CD4-positive, alpha-beta T cell treated with Interleukin-12 subunit alpha and Interleukin-12 subunit beta, for 1 hour (primary cell): ENCODE measurements at places on chromosomes 4 and X.

- no peak for DNase-seq
Observed at GRCh38 chrX:23662853-23663252, 4.4 kb upstream of the PRDX4 start.

DNA sequence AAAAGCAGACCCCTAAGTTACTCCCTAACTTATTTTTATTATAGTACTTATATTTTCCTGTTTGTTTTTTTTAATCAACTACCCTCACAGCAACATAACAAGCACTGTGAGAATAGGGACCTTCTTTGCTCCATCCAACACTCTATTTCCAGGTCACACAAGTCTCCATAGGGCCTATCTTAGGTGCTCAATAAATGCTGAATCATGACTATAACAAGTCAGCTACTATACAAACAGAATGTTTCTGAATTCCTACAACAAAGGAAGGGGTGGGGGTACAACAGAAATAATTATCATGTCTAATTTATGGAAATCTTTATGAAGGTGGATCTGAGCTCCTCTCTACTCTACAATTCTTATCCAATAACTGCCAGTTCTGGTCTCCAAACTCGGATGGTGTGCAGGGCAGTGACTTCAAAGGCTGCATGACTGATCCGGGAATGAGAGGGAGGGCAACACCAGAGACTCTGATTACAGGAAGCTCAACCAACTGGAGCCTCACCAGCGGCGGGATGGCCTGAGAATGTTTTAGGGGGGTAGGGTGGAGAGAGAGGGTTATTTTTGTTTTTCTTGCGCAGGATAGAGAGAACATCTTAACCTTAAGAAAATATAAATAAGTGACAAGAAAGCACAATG, 71.1 kb downstream of the HADH start:
- no peak for DNase-seq

DNA sequence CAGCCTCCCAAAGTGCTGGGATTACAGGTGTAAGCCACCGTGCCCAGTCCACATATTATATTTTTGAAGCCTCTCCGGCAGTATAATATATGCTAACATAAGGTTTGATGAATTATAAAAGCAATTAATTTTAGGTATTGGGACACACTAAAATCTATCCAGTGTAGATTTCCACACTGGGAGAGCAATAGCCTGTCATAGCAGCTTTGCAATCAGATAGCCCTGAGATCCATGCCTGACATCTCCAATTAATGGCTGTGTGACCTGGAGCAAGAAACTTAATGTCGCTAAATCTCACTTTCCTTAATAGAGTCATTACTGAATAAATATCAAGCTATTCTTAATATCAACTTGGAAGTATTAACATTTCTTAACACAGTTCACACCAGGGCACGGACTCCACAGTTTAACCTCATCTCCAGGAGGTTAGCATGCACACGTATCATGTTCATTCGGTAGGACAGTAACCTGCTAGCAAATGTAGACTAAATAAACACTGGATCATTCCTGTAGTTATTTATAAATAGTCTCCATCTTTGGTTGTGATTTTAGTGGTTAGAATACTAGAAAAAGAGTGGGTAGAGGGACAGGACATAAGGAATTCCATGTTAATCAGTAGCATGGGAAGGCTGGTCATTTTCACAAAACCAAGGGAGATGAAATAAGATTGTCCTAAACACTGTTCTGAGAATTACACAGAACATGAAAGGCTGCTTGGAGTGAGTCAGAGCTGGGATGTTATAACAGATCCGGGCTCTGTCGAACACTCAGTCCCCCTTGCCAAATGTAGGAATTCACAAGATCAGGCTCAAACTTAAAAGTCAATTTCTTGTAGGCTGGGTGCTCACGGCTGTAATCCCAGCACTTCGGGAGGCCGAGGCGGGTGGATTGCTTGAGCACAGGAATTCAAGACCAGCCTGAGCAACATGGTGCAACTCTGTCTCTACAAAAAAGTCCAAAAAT, 254.7 kb downstream of the PALLD start:
- DNase-seq, result no peak

- no peak for DNase-seq
Observed at GRCh38 chr4:106629268-106629625, 260.7 kb upstream of the GIMD1 start.

DNA sequence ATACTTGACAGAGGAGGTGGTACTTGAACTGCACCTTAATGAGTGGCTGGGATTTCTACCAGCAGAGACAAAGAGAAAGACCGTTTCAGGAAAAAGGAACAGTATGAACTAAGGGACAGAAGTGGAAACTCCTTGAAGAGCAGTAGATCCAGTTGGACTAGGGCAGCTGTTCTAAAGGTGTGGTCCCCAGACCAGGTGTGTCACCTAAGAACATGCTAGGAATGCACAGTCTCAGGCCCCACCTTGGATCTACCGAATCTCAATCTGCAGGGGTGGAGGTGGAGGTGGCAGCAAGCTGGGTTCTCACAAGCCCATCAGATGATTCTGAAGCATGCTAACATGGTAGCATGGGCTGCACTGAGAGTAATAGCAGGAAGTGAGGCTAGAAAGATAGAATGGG, 22.3 kb downstream of the DAPP1 start:
- DNase-seq, result no peak

DNA sequence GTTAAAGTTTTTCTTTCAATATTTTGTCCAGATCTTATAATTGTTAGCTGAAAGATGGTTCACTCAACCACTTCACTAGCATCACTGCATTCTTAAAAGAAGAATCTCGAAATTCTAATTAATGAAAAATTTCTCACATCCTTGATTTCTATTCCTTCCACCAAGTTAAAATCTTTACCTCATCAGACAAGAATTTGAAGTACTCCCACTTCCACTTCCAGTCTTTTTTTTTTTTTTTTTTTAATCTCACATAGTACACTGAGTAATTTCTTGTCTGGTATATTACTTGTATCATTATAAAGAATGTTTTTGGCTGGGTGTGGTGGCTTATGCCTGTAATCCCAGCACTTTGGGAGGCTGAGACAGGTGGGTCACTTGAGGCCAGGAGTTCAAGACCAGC, 73.2 kb downstream of the FBXW7 start:
- no peak for DNase-seq

- DNase-seq, result no peak
Observed at GRCh38 chr4:113881256-113881655, 98.2 kb downstream of the ARSJ start.

DNA sequence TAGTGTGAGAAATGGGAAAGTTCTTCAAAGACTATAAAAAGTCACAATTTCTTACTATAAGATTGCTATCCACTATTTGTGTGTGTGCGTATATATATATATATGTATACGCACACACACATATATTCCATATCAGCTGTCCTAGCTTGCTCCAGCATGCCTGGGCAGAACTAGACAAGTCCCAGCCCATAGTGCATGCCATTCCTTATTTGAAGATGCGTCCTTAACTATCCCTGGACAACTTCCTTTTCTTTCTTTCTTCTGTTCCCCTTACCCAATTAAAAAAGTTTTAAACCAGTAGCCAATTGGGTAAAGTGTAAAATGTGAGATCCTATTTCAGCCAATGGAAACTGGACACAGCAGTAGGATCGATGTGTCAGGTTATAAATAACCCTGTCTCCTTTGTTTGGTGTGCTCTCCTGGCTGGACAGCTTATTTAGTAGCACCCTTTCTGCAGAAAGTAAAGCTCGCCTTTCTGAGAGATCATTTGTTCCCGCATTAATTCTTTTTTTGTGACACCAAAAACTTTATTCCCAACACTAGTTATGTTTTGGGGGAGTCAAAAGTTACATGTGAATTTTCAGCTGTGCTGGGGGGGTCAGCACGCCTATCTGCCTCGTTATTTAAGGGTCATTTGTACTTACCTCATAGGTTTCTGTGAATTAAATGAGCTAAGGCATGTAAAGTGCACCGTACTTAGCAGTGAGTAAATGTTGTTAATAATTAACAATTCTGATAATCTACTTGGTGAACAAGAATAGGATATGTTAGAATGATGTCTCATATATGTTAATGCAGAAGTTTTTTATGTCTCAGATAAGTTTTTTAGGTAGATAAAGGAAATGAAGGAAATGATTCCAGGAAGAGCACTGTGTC, 40.9 kb downstream of the KDM6A start:
- DNase-seq, result no peak

DNA sequence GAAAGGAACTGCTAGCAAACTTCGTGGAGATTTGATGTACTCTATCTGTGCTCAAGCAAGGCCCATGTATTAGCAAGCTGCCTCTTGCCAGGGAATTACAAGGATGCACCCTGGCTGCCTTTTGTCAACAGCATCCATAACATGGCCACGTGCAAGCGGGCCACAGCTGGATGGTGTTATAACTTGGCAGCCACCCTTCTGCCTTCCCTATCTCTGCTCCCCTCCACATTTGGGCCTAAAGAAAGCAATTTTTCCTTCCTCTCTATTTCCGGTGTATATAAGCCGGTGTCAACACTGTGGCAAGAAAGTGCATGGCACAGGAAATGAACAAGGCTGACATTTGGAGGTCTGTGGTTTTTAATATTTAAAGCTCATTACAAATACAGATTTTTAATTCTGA, 94.8 kb downstream of the CLNK start:
- peak; percentile 6 for DNase-seq

GRCh38 chrX:8192276-8192675, 21.2 kb upstream of the VCX2 start:
- DNase-seq, result no peak

- DNase-seq, result no peak
Observed at GRCh38 chrX:147763131-147763530, 148.6 kb upstream of the FMR1 start.

DNA sequence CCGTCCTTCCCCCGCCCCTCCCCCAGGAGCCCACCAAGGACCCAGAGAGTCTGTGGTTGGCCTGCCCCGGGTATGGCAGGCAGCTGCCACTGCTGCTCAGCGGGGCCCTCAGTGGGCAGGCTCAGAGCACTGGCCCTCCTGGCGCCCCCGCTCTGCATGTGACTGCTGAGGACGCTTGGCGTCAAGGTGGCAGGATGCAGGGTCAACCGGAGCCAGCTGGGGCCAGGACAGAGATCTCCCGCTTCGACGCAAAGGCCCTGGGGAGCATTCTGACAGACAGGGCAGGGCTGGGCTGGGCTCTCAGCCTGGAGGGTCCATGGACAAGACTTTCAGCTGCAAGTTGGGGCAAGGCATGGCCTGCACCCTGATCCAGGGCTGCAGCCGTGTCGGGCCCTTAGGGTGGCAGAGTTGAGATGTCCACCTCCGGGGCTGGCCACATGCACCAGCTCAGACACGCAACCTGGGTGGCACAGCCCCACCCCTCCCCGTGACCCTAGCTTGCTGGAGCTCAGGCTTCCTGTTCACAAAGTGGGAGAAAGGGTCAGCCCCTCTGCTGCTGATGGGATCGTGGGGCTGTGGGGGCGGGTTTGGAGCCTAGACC, 30.3 kb downstream of the LRPAP1 start:
- DNase-seq, result no peak

DNA sequence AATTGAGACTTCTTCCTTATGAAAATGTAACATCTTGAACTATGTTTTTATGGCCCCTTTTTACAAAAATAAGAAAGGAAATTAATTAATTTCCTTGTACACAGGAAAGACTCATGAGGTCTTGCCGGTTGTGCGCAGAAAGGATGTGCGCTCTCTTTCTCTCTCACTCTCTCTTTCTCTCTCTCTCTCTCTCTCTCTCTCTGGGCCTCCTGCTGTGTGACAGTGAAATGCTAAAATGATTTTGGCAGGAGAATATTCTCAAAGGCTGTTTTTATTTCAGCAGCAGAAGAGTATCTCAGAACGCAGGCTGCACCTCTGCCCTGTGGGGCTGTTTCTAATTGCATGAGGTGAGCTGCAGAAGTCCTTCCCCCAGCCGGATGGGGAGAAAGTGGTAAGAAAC, 349.0 kb downstream of the MID1IP1 start:
- no peak for DNase-seq

DNA sequence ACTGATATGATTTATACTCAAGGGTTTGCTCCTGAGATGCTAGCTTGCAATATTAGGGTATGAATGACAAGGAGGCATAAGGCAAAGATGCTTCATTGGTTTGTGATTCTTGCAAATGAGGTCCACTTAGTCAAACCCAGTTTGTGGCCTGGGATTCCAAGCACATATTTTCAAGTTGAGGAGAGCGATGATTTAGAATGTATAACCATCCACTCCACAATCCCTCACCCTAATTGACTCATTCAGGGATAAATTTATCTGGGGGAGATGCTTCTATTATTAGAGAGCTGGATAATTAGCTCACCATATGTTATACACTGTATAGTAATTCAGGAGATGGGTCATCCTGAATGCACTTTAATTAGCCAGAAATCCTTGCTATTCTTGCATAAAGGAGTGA, 118.3 kb upstream of the PUDP start:
- no peak for DNase-seq

- no peak for DNase-seq
Observed at GRCh38 chr4:125155251-125155650, 159.5 kb upstream of the FAT4 start.

- no peak for DNase-seq
Observed at GRCh38 chr4:69986663-69987062, 9.1 kb upstream of the STATH start.

DNA sequence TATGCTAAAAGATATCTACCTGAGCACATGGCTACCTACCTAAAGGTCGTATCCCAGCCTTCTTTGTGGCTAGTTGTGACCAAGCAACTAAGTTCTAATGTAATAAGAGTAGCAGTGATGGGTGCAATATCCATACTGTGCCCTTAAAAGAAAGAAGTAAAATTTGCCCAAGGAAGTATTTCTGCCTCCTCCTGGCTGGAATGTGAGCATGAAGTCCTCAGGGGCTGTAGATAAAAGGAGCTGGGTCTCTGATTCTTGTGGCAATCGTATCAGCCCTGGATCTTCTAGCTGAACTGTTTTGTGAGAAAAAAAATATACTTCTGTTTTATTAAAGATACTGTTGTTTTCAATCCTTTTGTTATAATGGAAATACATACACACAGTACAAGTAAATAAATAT, 217.4 kb downstream of the GPAT3 start:
- DNase-seq, result no peak

- DNase-seq, result no peak
Observed at GRCh38 chr4:111960241-111960667, 185.0 kb upstream of the FAM241A start.

GRCh38 chr4:81565142-81565870, 93.6 kb upstream of the RASGEF1B start:
- no peak for DNase-seq

- DNase-seq, result no peak
Observed at GRCh38 chr4:8820178-8821102, 51.2 kb downstream of the HMX1 start.

DNA sequence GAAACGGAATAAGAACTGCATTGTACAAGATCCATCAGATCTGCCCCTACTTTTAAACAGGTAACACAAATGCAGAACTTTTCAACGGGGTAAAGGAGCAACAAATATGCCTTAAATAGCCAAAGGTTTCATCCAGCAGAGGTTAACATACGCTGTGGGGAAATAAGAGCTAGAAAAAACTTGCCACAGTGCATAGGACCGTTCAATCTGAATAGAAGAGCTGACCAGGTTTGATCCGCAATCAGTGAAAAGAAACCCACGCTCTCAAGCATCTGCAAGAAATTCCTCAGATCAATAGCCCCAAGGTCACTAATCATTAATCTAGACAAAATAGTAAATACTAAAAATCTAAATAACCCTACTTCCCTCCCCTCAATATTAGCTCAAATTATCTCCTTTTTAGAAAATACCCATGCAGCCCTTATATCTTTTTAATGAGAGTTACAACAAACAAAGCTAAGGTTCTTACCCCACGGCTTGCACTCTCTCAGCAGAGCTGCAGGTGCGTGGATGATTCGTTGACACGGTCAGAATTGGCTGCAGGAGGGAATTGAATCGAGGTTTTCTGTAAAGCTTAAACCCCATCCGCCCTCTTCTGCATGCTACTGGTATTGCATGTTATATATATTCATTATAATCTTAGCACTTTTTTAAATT, at the start of gene TLR10:
TLR10 (minus strand) TSS at position 539 of the 657 bp plus-strand sequence. CDS start 7,400 bp downstream, outside the sequence.
- peak; percentile 54 for DNase-seq

GRCh38 chr4:68569466-68570121, 6.5 kb downstream of the UGT2B17 start:
- DNase-seq, result no peak
